ENCODE measurements at places on chromosomes 13 and 19.

DNA sequence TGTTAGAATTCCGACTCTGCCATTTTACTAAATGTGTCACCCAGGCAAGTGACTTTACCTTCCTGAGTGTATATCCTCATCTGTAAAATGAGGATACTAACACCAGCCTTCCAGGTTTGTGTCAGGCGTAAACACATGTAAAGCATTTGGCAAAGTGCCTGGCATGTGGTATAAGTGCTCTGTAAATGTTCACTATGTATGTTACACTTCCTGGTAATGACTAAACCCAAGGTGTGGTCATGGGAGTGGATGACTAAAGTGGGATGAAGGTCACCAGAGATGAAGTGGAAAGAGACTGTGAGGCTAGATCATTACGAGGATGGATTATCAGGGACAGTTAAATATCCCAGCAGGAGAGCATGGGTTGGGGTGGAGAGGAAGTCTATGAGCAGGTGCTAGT is 25.6 kb downstream of the DEDD2 start:
- no peak for DNase-seq

DNA sequence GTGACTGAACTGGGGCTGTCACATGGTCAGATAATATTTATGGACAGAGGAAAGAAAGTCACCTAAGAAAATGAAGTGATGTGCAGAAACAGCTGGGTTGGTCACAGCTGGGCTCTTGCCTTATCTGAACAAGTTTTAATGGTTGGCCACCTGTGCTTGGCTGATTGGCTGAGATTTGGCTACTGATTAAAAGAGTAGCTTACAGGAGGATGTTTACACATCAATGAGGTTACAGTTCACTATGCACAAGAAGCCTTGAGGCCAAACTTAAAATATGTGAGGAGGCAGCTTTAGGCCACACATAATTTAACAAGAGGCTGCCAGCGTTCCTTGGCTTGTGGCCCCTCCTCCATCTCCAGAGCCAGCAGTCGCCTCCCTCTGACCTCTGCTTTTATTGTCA is 99.2 kb upstream of the C1QTNF9B start:
- DNase-seq, result no peak

DNA sequence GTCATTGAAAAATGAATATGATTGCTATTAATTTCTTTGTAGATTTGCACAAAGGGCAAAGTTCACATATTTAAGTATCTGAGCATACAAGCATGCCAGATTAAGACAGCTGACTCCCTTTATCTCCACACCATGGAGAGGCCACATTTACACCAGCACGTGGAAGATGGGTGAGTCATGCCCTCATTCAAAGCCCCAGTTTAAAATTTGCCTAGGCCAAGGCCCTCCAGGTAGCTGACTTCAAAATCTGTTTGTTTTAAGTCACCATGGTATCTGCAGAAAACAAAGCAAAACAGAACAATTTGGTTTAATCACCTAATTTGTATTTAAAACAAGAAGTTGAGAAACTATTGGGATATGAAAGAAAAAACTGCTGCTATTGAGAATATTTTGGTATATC is 109.2 kb downstream of the ESD start:
- DNase-seq, result no peak

DNA sequence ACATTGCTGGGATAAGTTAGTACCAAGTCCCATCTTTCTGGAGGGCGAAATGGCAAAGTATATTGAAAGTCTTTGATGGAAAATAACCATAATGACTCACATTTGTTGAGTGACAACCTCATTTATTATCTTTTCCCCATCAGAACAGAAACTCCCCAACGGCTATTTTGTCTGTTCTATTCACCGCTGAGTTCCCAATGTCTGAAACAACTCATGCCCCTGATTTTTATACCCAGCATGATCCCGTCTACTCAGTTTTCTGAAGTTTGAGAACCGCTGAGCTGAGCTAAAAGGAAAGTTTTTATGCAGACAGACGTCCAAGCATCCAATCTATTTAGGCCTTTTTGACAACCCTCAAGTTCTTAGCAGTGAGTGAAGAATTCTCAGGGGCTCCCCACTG is 7.8 kb upstream of the TINCR start:
- DNase-seq, result no peak

DNA sequence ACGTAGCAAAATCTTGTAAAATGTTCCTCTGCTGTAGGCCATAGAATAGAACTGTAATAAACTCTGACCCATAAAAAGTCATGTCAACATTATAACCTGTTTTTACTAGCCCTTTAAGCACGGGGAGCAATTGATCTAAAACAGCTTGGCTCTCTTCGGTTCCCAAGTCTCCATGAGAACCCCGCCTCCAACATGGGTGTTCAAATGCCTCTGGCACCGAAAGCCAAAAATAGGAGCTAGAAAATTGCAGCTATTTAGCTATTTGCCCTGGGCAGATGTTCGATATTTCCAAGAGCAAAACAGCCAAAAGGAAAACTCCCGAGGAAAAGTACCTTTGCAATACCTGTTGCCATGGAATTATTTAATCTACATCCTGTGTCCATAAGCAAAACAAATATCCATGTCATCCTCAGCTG is 563.1 kb downstream of the EFNB2 start:
- no peak for DNase-seq

- DNase-seq, result no peak
Observed at GRCh38 chr13:113948034-113948742, 25.7 kb downstream of the C13orf46 start.

GRCh38 chr19:35669566-35669965 is 3.2 kb downstream of the UPK1A start:
- no peak for DNase-seq

DNA sequence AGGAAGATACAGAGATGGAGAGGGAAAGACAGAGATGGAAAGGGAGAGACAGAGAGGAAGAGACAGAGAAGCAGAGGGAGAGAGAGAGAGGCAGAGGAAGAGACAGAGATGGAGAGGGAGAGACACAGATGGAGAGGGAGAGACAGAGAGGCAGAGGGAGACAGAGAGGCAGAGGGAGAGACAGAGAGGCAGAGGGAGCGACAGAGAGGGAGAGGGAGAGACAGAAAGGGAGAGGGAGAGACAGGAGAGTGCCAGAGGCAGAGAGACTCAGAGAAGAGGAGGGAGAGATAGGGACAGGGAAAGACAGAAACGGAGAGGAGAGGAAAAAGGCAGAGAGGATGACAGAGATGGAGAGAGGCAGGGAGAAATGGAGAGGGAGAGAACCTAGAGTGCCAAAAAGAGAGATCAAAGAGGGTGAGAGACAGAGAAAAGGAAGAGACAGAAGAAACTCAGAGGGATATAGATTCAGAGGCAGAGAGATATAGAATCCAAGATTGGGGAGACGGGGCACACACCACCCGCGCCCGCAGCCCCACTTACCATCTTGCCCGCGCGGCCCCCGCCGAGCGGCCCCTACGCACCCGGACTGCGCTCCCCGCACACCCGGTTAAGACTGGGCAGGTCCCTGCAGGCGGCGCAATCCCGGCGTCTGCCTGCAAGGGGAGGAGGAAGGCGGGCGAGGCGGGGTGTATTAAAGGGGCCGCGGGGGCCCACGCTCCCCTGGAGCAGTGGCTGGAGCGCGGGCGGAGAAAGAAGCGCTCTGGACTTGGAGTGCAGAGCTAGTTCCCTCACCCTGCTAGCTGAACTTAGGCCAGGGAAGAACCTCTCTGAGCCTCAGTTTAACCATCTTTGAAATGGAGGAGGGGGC is 10.7 kb downstream of the TM6SF2 start:
- no peak for DNase-seq

Measured in CD4-positive, alpha-beta T cell treated with Interleukin-12 subunit alpha and Interleukin-12 subunit beta, for 1 hour (primary cell).